ENCODE measurements at places on chromosomes 3 and 15. TPM values are rescaled to one million over a fixed set of nuclear protein-coding genes. Genes with fewer than 3 reads are reported as not detected.

DNA sequence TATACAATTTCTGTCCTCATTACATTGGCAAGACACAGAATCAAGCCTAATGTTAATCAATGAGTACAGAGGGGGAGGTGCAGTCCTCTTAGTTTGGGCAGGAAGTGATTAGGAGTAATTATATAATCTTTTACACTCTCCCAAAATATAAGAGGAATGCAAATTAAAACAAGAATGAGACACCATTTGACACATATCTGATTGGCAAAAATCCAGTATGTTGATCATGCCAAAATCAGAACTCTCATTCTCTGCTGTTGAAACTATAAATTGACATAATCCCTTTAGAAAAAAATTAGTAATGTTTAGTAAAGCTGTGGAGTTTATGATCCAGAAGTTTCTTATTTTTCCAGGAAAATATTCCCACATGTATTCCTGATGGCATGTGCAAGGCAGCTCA is 373.4 kb downstream of the EPHA6 start:
- no peak for DNase-seq
- H3K4me1 ChIP-seq: no peaks in the 10 kb centered on the region
- H3K36me3 ChIP-seq: no peaks in the 10 kb centered on the region
- no peak overlapping the region for H3K27ac ChIP-seq

DNA sequence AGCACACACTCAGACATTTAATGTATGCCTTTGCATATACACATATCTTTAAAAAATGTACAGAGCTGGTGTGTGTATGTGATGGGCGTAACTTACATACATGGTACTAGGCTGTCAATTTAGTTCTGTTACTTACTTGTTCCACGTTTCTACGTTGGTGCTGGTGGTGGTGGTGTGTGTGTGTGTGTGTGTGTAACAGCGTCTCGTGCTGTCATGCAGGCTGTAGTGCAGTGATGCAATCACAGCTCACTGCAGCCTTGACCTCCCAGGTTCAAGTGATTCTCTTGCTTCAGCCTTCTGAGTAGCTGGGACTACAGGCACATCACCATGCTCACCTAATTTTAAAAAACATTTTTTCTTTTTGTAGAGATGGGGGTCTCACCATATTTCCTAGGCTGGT is 64.2 kb downstream of the ISG20 start:
- H3K4me1 ChIP-seq: peaks cover 12% of the 10 kb centered on the region
- H3K27me3 ChIP-seq: peaks cover 22% of the 10 kb centered on the region
- H3K36me3 ChIP-seq: no peaks in the 10 kb centered on the region
- no peak overlapping the region for H3K27ac ChIP-seq
- no peak for DNase-seq
- no peak overlapping the region for H3K4me3 ChIP-seq

- H3K4me3 ChIP-seq: no peak overlapping the region
- peaks cover 52% of the 10 kb centered on the region for H3K4me1 ChIP-seq
- peaks cover 7% of the 10 kb centered on the region for H3K36me3 ChIP-seq
- peak overlapping the region; percentile 38 for H3K27ac ChIP-seq
- DNase-seq: no peak
Observed at GRCh38 chr15:64251658-64252057, 88.8 kb upstream of the PPIB start.

DNA sequence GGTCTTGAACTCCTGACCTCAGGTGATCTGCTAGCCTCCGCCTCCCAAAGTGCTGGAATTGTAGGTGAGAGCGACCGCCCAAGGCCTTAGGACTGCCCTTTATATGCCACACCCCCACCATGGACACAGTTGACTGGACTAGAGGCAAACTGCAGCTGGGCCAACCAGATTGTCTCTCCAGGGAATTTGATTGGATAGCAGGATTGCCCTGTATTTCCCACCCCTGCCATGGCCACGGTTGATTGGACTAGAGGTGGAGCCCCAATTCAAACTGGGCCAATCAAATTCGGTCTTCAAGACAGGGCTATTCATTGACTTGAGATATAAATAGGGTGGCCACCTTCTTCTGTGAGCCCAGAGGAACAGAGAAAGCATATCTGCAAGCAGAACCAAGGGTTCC is 6.9 kb upstream of the CLPX start:
- no peaks in the 10 kb centered on the region for H3K27me3 ChIP-seq
- DNase-seq: no peak
- no peak overlapping the region for H3K27ac ChIP-seq
- no peaks in the 10 kb centered on the region for H3K4me1 ChIP-seq
- H3K4me3 ChIP-seq: no peak overlapping the region

The SOX14 gene
- not detected for total RNA-seq

DNA sequence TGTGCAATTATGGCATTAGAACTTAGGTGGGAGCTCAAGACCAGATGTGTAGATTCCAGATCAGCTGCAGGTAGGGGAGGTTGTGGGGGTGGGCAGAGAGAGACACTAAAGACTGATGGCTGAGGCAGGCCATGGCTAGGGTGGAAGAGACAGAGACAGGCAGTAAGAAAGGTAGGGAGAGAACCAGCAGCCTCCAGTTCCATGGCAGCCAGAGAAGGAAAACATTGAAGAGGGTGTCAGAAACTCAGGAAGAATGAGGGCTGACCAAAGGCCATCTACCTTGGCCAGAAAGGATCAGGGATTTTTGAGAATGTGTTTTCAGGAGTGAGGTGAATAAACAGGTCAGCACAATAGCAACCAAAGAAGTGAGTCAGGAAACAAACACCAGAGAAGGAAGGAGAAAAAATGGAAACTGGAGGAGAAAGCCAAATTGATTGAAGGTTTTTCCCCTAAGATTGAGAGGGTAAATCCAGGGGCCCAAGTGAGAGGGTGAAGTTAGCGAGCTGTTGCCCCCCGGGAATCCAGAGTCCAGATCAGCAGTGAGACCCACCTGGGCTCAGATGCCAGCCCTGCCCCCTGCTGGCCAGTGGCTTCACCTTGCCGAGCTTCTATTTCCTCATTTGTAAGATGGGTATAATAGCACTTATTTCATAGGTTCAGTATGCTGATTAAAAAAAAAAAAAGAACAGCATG is 41.0 kb downstream of the ABHD2 start:
- H3K27ac ChIP-seq: no peak overlapping the region
- H3K4me1 ChIP-seq: peaks cover 30% of the 10 kb centered on the region
- peaks cover 34% of the 10 kb centered on the region for H3K36me3 ChIP-seq

DNA sequence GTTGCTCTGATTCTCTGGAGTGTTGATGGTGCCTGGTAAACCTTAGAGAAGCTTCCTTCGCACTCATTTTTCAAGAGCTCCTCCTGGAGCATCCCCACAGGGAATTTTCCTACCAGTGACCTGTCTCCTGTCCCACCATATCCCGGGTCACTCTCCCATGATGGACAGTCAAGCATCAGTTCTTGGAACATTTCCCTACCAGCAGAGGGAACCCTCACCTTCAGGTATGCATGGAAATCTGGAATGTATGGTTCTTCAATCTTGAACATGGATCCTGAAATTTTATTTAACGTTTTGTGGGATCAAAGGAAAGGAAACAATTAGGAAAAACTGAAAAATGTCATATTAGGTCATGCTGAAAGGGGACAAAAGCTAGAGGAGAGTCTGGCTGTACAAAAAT is 153.8 kb downstream of the SPATA16 start:
- H3K36me3 ChIP-seq: no peaks in the 10 kb centered on the region
- H3K4me3 ChIP-seq: no peak overlapping the region
- H3K27me3 ChIP-seq: peaks cover 5% of the 10 kb centered on the region
- no peak overlapping the region for H3K27ac ChIP-seq

GRCh38 chr3:16522834-16523233 is 9.3 kb upstream of the RFTN1 start:
- peaks cover 10% of the 10 kb centered on the region for H3K4me1 ChIP-seq
- no peak overlapping the region for H3K27ac ChIP-seq
- DNase-seq: no peak
- H3K27me3 ChIP-seq: peaks cover 6% of the 10 kb centered on the region
- no peaks in the 10 kb centered on the region for H3K36me3 ChIP-seq

- peaks cover 49% of the 10 kb centered on the region for H3K27me3 ChIP-seq
- peak; percentile 44 for DNase-seq
- no peak overlapping the region for H3K4me3 ChIP-seq
- no peak overlapping the region for H3K27ac ChIP-seq
- no peaks in the 10 kb centered on the region for H3K36me3 ChIP-seq
Observed at GRCh38 chr3:133361435-133361834, 38.4 kb upstream of the BFSP2 start.

DNA sequence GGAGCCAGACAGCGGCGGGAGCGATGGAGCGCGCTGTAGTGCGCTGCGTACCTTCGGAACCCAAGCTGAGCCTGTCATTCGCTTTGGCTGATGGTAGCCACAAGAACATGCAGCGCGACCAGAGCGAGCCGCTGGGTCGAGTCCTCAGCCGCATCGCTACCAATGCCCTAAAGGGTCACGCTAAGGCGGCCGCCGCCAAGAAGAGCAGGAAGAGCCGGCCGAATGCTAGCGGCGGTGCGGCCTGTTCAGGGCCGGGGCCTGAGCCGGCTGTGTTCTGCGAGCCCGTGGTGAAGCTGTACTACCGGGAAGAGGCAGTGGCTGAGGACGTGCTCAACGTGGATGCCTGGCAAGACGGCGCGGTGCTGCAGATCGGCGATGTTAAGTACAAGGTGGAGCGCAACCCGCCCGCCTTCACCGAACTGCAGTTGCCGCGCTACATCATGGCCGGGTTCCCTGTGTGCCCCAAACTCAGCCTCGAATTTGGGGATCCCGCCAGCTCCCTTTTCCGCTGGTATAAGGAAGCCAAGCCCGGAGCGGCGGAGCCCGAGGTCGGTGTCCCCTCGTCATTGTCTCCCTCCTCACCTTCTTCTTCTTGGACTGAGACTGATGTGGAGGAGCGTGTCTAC is 498 bp downstream of the PDE12 start:
- no peaks in the 10 kb centered on the region for H3K27me3 ChIP-seq
- peak overlapping the region; percentile 98 for H3K27ac ChIP-seq
- H3K4me3 ChIP-seq: peak overlapping the region; percentile 89
- DNase-seq: no peak
- H3K4me1 ChIP-seq: peaks cover 33% of the 10 kb centered on the region

GRCh38 chr3:12934431-12934830 is 93.1 kb upstream of the RPL32 start:
- no peak overlapping the region for H3K4me3 ChIP-seq
- H3K36me3 ChIP-seq: peaks cover 3% of the 10 kb centered on the region
- H3K27me3 ChIP-seq: no peaks in the 10 kb centered on the region
- no peak overlapping the region for H3K27ac ChIP-seq
- no peak for DNase-seq

The CDV3 gene
- 193 TPM for total RNA-seq

DNA sequence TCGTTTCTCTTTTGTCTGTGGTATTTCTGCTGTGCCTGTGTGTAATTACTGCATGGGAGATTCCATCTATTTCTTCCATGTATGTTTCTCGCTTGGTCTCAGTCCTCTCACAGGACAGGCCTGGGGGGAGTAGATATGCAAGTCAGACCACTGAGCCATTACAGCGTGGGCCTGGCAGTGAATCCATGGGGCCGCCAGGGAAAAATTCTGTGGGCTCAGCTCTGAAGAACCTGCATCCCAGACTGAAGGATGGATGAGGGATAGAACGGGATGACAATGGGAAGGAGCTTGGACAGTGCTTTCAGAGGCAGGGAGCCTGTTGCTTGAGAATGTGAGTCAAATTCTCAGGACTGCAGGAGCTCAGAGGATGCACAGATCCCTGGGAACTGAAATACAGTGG is 24.8 kb downstream of the GRAMD2A start:
- peaks cover 25% of the 10 kb centered on the region for H3K27me3 ChIP-seq
- no peak overlapping the region for H3K4me3 ChIP-seq
- H3K36me3 ChIP-seq: no peaks in the 10 kb centered on the region
- H3K27ac ChIP-seq: no peak overlapping the region
- DNase-seq: no peak

DNA sequence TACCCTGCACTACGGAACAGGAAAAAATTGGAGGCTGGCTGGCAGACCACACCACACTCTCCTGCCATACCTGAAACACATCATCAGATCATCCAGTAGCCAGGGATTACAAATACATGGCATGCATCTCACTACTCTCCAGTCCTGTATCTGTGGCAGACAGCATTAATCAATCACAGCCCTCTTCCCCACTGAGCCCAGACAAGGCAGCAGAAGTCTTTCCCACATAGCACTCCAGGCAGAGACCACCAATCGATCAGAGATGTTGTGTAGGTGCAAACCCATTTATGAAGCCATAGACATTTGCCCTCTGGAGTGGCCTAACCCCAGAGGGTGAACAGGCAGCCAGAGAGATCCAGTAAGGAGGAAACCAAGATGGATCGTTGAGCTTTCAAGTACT is 410.9 kb upstream of the PROK2 start:
- no peak overlapping the region for H3K27ac ChIP-seq
- H3K27me3 ChIP-seq: peaks cover 32% of the 10 kb centered on the region
- H3K4me1 ChIP-seq: peaks cover 6% of the 10 kb centered on the region
- no peak overlapping the region for H3K4me3 ChIP-seq
- no peaks in the 10 kb centered on the region for H3K36me3 ChIP-seq
- DNase-seq: no peak

The CTXN2 gene
- not detected for total RNA-seq

DNA sequence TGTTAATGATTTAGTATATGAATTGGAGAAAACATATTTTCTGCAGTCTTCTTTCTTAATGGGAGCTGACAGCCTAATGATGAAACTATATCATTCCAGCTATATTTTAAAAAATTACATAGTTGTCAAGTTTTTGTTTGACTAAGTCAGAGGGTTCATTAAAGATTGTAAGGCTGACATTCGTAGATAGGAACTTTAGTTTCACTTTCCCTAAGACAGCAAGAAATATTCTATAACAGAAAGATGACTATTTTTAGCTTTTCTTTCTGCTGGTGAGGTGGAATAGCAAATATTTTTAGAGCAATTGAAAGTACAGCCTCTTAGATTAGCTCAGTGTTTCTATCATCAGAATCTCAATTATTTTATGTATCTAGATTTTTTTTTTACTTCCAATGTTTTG is 60.2 kb downstream of the PIAS1 start:
- H3K4me3 ChIP-seq: peak overlapping the region; percentile 66
- peaks cover 62% of the 10 kb centered on the region for H3K4me1 ChIP-seq
- no peaks in the 10 kb centered on the region for H3K27me3 ChIP-seq
- no peak for DNase-seq

All from osteocyte (in vitro differentiated cells).